Karpas-422 (cell line): ENCODE measurements at places on chromosomes 2 and 18. TPM values are rescaled to one million over a fixed set of nuclear protein-coding genes. Genes with fewer than 3 reads are reported as not detected.

Gene MC2R
- total RNA-seq, result not detected in 2 replicates

DNA sequence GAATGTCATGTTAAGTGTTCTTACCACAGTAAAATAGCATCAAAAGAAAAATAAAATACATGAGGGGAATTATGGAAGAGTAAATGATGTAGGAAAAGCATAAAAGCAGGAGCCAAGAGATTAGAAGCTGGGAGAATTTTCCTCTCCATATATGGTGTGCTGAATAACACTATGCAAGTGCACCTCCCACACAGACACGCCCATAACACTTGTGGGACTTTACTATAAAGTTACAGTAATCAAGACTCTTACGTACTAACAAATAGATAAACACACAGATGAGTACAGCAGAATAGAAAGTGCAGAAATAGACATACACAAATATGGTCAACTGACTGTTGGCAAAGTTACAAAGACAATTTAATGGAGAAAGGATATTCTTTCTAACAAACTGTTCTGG is 16.0 kb upstream of the SPHKAP start:
- no peaks in the 10 kb centered on the region for H3K27me3 ChIP-seq
- no peaks in the 10 kb centered on the region for H3K36me3 ChIP-seq
- no peak for DNase-seq
- no peaks in the 10 kb centered on the region for H3K4me1 ChIP-seq
- no peak overlapping the region for H3K4me3 ChIP-seq

Gene C2orf81
- total RNA-seq, result 3.8 and 7.6 TPM in 2 replicates

Gene DNAJC5G
- not detected in 2 replicates for total RNA-seq

DNA sequence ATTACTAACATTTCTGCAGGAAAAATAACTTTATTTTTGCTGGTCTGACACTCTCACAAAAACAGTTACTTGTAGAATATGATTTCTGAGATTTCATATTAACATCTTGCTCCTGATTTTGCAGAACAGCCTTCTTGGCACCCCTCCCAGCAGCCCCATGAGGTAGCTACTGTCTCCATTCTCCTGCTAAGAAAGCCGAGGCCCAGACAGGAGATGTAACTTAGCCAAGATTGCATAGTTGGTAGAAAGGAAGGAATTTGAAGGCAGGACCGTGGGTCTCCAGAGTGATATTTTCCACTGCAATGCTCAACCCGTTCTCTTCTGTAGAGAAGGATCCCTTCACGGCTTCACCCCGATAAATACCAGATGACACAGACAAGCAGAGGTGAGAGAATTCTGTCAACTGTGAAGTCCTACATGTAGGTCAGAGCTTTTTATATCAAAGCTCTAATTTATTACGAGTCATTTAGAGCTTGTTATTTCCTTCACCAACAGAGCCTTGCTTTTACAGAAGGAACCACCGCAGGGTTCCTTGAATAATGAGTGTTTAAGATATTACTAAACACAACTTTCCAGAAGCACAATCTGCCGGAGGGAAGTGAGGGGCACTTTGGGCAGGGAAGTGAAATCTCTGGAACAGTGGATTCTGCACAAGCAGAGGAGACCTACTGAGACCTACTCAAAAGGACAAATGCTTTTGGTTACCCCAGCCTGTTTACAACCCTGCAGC is 48.0 kb upstream of the MYCN start:
- no peak for DNase-seq
- no peaks in the 10 kb centered on the region for H3K27me3 ChIP-seq
- H3K36me3 ChIP-seq, result no peaks in the 10 kb centered on the region
- no peak overlapping the region for H3K4me3 ChIP-seq
- no peaks in the 10 kb centered on the region for H3K4me1 ChIP-seq
- no peak overlapping the region for H3K27ac ChIP-seq

DNA sequence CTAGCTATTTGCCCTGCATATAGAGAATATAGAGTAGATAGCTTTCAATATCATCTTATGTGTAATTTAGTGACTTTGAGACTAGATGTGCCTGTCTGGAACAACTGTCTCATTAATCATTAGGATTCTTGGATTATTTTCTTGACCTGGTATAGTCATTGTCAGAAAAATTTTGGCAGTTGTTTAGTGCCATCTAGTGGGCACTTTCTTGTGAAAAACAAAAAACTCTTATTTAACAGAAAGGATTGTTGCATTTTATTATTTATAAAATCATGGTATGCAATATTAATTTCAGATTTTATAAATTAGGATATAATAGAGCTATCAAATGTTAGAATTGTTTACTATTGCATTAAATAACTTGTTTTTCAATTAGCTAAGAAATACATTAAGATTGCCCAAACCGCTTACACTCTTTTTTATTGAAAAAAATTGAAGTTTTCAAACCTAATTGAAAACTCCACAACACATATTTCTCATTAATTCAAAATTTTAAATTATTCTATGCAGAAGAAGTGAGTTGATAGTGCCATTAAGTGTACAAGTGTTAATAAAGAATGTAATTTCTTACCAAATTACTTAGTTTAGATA is 80.3 kb downstream of the DYNAP start:
- H3K36me3 ChIP-seq, result no peaks in the 10 kb centered on the region
- H3K27me3 ChIP-seq, result no peaks in the 10 kb centered on the region
- no peaks in the 10 kb centered on the region for H3K4me1 ChIP-seq

Gene LRP2
- total RNA-seq, result not detected in 2 replicates

Gene HOXD4
- not detected in 2 replicates for total RNA-seq

GRCh38 chr2:218282173-218282991 is 9.9 kb downstream of the TMBIM1 start:
- H3K4me1 ChIP-seq, result peaks cover 22% of the 10 kb centered on the region
- no peaks in the 10 kb centered on the region for H3K27me3 ChIP-seq
- H3K36me3 ChIP-seq, result no peaks in the 10 kb centered on the region
- DNase-seq, result no peak
- no peak overlapping the region for H3K27ac ChIP-seq
- H3K4me3 ChIP-seq, result no peak overlapping the region

GRCh38 chr18:78681396-78681795 is 298.2 kb upstream of the SALL3 start:
- H3K4me1 ChIP-seq, result no peaks in the 10 kb centered on the region
- no peak for DNase-seq
- H3K36me3 ChIP-seq, result no peaks in the 10 kb centered on the region
- H3K27me3 ChIP-seq, result no peaks in the 10 kb centered on the region
- H3K4me3 ChIP-seq, result no peak overlapping the region

GRCh38 chr2:24779116-24779515 is 14.1 kb downstream of the PTRHD1 start:
- H3K4me1 ChIP-seq, result peaks cover 7% of the 10 kb centered on the region
- no peak overlapping the region for H3K27ac ChIP-seq
- DNase-seq, result no peak
- no peak overlapping the region for H3K4me3 ChIP-seq
- no peaks in the 10 kb centered on the region for H3K36me3 ChIP-seq

DNA sequence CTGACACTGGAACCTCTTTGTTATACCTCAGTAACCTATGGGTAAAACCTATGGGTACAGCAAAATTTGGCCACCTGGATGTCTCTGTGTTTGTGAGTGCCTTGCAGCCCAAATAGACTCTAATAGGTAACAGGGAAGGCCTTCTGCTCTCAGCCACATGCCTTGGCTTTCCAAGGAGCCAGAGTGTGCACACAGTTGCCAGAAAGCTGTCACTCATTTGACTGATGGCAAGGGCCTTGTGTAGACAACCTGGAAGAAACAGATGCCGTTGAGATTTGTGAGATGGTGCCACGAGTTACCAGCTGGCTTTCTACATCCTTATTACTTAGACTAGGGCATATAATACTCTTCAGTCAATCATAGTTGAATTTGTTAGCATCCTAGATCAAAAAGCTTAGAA is 90.1 kb upstream of the RAB12 start:
- H3K27ac ChIP-seq, result no peak overlapping the region
- no peaks in the 10 kb centered on the region for H3K27me3 ChIP-seq
- DNase-seq, result no peak
- H3K4me1 ChIP-seq, result no peaks in the 10 kb centered on the region
- no peak overlapping the region for H3K4me3 ChIP-seq

DNA sequence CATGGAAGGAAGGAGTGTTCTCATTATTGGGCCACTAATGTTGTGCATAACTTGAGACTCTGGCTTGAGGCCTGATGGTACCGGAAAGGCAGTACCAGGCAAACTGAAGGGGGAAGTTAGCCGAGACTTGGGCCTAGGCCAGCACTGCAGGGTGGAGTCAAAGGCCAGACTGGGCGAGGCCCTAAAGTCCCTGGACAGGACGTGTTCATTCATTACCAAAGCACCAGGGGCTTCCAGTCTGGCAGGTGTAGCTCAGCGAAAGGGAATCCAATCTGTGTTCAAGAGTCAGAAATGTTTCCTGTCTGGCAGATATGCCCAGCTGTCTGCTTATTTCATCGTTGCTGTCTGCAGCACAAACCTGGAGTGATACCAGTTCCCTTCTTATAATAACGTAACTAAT is 4.7 kb upstream of the ITSN2 start:
- H3K4me1 ChIP-seq, result peaks cover 18% of the 10 kb centered on the region
- no peaks in the 10 kb centered on the region for H3K36me3 ChIP-seq
- H3K27me3 ChIP-seq, result no peaks in the 10 kb centered on the region
- no peak for DNase-seq

GRCh38 chr2:217913436-217913835 is 89.4 kb downstream of the TNS1 start:
- no peaks in the 10 kb centered on the region for H3K36me3 ChIP-seq
- H3K27me3 ChIP-seq, result no peaks in the 10 kb centered on the region
- no peak for DNase-seq
- no peak overlapping the region for H3K27ac ChIP-seq
- H3K4me1 ChIP-seq, result no peaks in the 10 kb centered on the region

GRCh38 chr2:10042301-10043161 is 819 bp upstream of the KLF11 start:
- no peak for DNase-seq
- no peak overlapping the region for H3K27ac ChIP-seq
- no peaks in the 10 kb centered on the region for H3K36me3 ChIP-seq
- no peaks in the 10 kb centered on the region for H3K27me3 ChIP-seq
- no peaks in the 10 kb centered on the region for H3K4me1 ChIP-seq

GRCh38 chr2:8081130-8081529 is 600.7 kb upstream of the ID2 start:
- DNase-seq, result no peak
- H3K36me3 ChIP-seq, result no peaks in the 10 kb centered on the region
- no peaks in the 10 kb centered on the region for H3K27me3 ChIP-seq
- no peak overlapping the region for H3K27ac ChIP-seq

- H3K36me3 ChIP-seq, result peaks cover 16% of the 10 kb centered on the region
- H3K27me3 ChIP-seq, result no peaks in the 10 kb centered on the region
- no peak overlapping the region for H3K27ac ChIP-seq
- DNase-seq, result no peak
- no peak overlapping the region for H3K4me3 ChIP-seq
These were observed 13.2 kb upstream of the CEP68 start for GRCh38 chr2:65043001-65043400.

- no peak for DNase-seq
- no peaks in the 10 kb centered on the region for H3K27me3 ChIP-seq
- peaks cover 18% of the 10 kb centered on the region for H3K4me1 ChIP-seq
- H3K36me3 ChIP-seq, result no peaks in the 10 kb centered on the region
- H3K4me3 ChIP-seq, result no peak overlapping the region
These were observed 19.8 kb downstream of the EPHA4 start for GRCh38 chr2:221552291-221552690.

- no peaks in the 10 kb centered on the region for H3K4me1 ChIP-seq
- no peak overlapping the region for H3K4me3 ChIP-seq
- H3K27ac ChIP-seq, result no peak overlapping the region
- no peaks in the 10 kb centered on the region for H3K27me3 ChIP-seq
These were observed 65.7 kb upstream of the PARD3B start for GRCh38 chr2:204479557-204479956.

DNA sequence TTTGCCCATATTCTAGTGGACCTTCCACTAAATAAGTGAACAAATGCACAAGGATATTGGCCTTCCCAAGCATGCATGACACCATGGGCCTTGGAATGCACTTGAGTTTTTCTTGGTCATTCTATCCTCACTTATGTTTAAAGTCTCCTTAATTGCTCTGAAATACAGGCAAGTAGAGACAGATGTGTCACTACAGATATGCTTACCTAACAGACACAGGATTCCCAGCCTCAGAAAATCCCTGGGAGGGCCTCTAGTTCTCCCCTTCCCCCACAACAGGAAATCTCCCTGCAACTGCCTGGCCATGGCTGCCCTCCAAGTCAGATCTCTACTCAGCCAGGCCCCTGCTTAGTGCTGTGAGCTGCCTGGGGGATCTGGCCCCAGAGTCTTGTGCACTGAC is 445.2 kb downstream of the IRS1 start:
- H3K27ac ChIP-seq, result no peak overlapping the region
- no peak overlapping the region for H3K4me3 ChIP-seq
- H3K27me3 ChIP-seq, result 0 out of 2 replicates have a peak, but pooled peaks cover 4% of the 10 kb centered on the region
- H3K36me3 ChIP-seq, result no peaks in the 10 kb centered on the region
- peaks cover 5% of the 10 kb centered on the region; the same call in 1 of the 2 replicates for H3K4me1 ChIP-seq
- no peak for DNase-seq

DNA sequence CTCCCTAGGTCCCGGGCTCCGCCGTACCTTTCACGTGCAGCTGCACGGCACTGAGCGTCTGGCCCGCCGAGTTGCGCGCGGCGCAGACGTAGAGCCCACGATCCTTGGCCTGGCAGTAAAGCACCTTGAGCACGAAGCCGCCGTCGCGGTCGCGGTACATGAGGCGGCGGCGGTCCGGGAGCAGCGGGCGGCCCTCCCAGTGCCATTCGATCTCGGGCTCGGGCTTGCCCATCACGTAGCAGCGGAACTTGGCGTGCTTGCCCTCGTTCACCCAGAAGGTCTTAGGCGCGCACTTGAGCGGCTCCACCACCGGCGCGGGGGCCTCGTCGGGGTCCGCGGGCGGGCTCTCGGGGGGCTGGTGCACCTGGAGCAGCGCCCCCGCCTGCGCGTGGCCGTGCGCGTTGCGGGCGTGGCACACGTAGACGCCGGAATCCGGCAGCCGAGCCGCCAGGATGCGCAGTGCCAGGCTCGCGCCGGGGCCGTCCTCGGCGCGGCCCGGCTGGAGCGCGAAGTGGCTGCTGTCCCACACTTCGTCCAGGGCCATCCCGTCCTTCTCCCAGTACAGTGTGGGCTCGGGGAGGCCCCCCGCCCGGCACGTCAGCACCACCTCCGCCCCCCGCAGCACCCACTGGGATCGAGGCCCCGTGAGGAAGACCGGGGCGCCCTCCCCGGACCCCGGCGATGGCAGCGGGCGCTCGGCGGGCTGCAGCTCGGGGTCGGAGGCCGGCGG is 980 bp downstream of the OBSL1 start:
- no peak overlapping the region for H3K4me3 ChIP-seq
- H3K36me3 ChIP-seq, result no peaks in the 10 kb centered on the region
- no peak overlapping the region for H3K27ac ChIP-seq
- no peaks in the 10 kb centered on the region for H3K4me1 ChIP-seq
- no peak for DNase-seq

- H3K27me3 ChIP-seq, result no peaks in the 10 kb centered on the region
- DNase-seq, result no peak
- H3K27ac ChIP-seq, result no peak overlapping the region
- H3K36me3 ChIP-seq, result no peaks in the 10 kb centered on the region
- no peak overlapping the region for H3K4me3 ChIP-seq
These were observed 35.1 kb upstream of the MPP4 start for GRCh38 chr2:201733544-201733943.

DNA sequence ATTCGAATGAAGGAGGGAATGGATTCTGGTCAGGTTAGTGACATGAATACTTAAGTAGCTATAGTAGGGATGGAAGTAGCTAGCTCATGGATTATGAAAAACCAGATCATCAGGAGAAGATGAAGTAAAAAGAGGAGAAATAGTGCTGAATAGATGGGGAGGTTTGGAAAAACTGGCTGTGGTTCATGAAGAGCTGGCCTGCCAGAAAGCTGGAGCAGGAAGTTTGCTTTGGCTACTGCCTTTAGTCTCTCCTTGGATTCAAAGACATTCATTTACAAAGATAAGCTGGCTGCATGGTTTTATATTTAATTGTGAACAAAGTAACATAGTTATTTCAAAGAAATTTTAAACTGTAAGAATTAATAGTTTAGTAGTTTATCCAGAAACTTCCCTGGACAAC is 567.0 kb downstream of the RIT2 start:
- no peak for DNase-seq
- H3K4me1 ChIP-seq, result no peaks in the 10 kb centered on the region
- no peaks in the 10 kb centered on the region for H3K36me3 ChIP-seq
- H3K27me3 ChIP-seq, result no peaks in the 10 kb centered on the region

Gene SNORC
- 1.2 and 1.9 TPM in 2 replicates for total RNA-seq
